Epithelial cell of esophagus (primary cell): ENCODE measurements at places on chromosomes 2 and 18.
A peak's percentile ranks its signal among the peaks of the same experiment; 100 is the strongest.

GRCh38 chr2:46196871-46197462 lies 100.2 kb upstream of the EPAS1 start:
- no peak for DNase-seq

DNA sequence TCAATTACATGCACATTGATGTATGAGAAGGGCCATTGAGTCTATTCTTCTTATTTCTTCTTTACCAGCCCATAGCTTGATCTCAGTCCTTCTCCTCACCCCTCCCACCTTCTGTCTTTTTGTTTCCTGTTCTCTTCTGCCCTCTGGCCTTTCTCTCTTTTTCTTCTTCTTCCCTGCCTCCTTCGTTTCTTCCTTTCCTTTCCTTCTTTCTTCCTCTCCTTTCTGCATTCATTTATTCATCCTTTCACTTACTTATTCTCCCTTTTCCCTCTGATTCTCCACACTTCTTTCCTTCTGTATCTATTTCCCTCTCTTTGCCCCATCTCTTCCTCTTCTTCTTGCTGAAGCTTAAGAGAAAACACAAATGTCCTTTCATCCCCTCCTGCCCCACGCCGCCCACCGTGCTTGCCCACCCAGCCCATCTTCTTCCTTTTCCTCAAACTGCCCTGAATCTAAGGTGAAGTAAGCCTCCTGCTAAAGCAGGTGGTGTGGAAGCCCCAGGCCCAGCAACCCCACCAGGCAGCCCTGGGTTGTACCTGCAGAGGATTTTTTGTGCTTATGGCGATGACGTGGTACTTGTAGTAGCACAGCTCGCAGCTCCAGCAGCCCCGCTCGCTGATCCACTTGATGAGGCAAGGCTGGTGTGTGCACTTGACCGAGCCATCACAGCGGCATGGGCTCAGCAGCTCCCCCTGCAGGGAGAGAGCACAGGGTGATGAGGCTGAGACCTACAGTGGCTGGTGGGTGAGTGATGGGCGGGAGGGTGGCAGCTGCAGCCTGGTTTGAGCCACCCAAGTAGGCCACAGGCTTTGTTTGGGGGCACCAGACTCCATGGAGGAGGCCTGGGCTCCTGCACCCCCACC lies 89.0 kb downstream of the MARCHF4 start:
- DNase-seq, result peak; percentile 16

GRCh38 chr2:20350041-20350712 lies 467 bp downstream of the PUM2 start:
- peak; percentile 39 for DNase-seq

DNA sequence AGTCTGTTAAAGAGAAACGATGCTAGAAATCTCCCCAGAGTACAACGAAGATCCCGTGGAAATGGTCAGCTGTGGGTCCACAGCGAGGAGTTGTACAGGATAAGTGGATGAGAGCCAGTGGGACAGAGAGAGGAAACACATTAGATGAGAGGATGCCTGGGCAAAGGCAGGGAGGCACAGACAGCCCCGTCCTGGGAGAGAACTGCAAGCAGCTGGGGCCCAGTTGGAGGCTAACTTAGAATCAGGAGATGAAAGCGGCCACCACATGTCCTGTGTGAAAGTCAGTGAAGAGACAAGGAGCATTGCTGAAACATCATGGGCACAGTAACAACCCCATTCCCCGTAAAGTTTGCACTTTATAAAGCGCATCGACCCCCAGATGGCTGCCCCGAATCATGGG lies 157.5 kb downstream of the RAPGEF4 start:
- no peak for DNase-seq

GRCh38 chr2:241063587-241063986 lies 38.5 kb downstream of the MTERF4 start:
- no peak for DNase-seq

DNA sequence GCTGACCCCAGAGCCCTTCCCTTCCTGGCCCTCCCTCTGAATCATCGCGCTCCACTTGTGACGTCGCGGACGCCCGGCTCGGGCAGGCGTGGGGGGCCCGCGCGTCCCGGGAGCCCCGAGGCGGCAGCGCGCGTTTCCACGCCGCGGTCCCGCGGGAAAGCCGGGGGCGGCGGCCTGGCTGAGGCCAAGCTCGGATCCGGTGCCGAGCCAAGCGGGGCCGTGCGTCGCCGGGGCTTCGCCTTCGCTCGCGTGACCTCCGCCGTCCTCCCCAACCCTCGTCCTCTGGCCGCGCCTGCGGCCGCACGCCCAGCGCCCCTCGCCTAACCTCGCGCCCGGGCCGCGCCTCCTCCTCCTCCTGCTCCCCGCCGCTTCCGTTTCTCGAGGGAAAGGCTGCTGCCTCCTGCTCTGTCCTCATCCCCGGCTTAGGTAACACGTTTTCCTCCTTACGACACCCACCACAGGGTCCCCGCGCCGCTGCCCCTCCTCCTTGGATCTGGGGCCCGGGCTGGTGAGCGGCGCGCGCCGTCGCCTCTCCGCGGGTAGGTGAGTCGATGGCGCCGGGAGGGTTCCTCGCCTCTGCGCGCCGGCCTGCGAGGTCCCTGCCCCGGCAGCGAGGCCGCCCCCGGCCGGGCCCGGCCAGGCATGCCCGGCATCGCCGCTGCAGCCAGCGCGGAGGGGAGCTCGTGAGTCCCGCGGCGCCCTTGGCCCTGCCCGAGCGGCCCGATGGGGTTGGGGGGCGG lies at the start of gene INPP1:
Gene INPP1, plus strand, starts transcription at position 54 of the 740 bp plus-strand sequence. CDS start 16,514 bp downstream, outside the sequence.
- peak; percentile 52 for DNase-seq

- peak; percentile 56 for DNase-seq
These were observed 31.8 kb downstream of the KLF7 start for GRCh38 chr2:207133820-207134519.

- no peak for DNase-seq
These were observed 567.2 kb downstream of the SATB2 start for GRCh38 chr2:198890490-198890889.

DNA sequence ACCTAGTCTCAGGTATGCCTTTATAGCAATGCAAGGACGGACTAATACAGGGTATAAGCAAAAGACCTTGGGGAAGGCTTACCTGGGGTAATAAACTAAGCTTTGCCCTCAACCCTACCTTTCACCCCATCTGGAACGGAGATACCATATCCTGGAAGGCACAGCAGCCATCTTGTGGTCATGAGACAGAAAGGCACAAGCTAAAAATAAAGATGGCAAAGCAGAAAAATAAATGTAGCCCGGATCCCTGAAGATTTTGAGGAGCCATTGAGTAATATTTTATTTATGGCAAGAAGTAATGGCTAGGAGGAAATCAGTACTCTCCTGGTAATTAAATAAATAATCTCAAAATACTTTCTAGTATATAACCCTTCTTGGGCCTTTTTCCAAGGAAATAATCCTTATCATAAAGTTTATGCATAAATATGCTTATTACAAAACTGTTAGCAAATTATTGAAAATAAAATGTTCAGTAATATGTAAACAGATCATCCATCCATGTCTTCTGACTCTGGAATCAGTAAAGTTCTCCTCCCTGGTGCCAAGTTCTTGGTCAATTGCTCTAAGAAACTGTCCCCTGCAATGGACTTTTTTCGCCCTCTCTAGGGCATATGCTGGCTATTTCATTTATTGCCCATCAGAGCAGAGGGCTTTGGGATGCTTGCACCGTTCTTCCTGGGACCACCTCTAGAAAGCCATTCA lies 198.7 kb downstream of the SPP2 start:
- DNase-seq, result no peak

DNA sequence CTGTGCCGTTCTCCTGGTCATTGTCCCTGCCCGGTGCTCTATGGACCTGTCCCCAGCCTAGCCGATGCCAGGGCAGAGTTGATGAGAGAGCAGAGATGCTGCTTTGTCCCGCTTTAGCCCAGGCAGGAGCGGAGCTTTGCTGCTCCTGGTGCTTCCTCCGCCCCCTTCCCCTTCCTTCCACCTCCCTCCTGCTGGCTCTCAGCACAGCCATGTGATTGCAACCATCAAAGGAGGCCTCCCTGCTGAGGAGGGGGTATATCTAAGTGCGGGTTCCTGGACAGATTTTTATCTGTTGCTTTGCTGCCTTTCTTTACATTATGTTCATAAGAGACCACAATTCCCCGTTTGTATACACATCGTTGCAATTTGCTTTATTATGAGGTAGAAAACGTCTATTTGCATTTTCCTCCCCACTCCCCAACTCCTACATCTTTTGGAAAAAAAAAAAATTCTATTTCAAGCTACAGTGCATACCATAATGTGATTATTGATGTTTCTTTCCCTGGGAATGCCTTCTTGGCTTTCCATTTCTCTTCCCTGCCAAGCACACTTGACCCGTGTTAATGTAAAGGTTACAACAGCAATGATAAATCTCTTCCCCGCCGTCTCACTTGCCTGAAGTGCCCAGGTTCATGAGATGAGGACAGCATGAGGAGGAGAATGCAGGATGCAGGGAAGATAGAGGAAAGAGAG lies 25.4 kb downstream of the ALPK2 start:
- DNase-seq, result no peak

- no peak for DNase-seq
These were observed 692.0 kb upstream of the ID2 start for GRCh38 chr2:7989823-7990222.

DNA sequence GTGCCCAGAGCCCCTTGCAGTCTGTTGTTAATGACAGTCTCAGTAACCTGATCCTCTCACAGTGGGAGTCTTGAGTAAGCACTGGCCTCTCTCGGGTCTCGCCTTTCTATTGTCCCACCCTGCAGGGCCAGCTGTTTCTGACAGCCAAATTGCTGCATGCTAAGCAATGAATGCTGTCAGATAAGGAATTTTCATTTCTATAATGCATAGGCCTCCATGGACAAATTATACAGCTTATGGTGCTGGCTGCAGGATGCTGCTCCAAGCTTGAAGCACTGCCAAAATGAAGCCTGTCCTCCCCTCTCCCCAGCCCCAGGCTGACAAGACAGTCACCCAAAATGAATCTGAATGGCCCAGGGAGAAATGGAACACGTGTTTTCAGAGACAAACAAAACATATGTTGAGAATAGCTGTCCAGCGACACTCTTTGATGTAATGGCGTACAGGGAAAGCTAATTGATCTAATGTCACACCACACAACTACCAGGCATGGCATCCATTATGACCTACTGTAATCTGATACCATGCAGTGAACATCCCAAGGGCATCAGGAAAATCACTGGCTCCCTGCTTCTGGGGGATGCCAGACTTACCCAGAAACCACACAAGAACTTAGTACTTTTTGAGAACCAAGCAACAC lies 36.8 kb downstream of the ACVR1 start:
- peak; percentile 32 for DNase-seq

DNA sequence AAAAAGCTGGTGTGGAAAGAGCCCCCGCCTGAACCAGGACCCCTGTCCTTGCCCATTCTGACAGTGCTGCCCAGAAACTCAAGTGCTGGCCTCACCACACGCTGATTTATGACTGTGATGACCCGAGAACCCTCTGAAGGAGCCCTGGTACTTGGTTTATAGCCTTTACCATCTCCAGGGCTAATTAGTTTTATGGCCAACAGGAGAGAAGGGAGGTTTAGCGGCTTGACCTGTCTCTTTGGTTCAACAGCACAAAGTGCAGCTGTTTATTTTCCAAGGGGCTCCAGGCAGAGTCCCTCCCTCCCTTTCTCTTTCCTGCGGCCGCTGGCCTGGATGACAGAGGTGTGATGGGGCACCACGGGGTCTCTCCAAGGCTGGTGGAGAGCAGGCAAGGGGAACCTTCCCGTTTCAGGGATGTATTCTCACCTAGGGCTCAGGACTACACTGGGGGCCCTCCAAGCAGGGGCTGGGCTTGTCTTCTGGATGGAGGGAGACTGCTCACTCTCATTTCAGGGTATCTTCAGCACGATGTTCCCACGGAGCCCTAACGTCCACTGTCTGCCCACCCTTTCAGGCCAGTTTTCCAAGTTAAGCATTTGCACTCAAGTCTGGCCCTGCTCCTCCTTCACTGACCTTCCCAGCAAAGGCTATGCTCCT lies 174.2 kb upstream of the GLI2 start:
- no peak for DNase-seq

GRCh38 chr18:77071061-77071460 lies 61.5 kb downstream of the MBP start:
- peak; percentile 96 for DNase-seq

- peak; percentile 44 for DNase-seq
These were observed 658.9 kb upstream of the NXPH2 start for GRCh38 chr2:139439100-139439499.

- no peak for DNase-seq
These were observed 30.7 kb upstream of the GPAT2 start for GRCh38 chr2:96065381-96065930.

DNA sequence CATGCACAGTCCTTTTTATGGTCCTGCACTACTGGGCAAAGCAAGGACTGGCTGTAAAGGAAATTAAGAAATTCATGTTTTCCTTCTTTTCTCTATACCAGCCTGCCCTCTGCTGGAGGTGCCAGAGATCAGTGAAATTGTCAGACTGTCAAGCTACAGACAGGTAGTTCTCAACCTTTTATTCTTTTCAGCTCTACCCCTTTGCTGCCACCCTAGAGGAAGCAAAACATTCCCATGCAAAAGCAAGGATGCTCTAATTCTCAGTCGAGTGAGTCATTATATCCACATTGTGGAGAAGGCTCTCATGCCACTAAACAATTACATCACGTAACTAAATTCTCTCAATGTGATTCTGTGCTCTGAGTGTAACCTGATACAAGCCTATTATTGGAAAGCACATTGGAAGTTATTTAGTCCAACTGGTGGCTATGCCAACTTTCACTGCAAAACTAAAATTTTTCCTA lies 25.0 kb upstream of the RAPGEF4 start:
- DNase-seq, result peak; percentile 92

- DNase-seq, result no peak
These were observed 29.3 kb downstream of the UPP2 start for GRCh38 chr2:158130832-158131473.

DNA sequence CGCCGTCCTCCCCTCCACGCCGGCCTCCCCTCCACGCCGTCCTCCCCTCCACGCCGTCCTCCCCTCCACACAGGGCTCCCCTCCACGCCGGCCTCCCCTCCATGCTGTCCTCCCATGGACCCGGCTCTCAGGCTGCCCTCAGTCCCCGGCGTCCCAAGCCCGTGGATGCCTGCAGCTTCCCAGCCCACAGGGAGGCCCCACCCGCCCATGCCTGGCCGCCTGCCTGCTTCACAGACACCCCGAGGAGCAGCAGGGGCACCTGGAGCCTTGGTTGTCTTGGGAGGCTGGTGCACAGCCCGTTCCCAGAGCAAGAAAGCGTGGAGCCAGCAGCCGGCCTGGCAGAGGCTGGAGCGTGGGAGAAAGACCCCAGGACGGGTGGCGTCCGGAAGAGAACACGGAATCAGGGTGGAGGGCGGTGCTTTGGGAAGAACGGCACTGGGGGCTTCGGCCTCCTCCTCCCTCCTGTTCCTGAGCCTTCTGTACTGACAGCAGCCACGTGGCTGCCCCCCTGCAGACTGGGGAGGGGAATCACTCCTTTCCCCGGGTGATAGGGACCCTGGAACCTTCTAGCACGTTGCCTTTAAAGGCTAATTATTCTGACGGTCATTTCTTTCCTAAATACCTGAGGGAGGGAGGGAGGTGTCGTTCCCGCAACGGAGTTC lies 26.2 kb upstream of the KCNG2 start:
- DNase-seq, result no peak

DNA sequence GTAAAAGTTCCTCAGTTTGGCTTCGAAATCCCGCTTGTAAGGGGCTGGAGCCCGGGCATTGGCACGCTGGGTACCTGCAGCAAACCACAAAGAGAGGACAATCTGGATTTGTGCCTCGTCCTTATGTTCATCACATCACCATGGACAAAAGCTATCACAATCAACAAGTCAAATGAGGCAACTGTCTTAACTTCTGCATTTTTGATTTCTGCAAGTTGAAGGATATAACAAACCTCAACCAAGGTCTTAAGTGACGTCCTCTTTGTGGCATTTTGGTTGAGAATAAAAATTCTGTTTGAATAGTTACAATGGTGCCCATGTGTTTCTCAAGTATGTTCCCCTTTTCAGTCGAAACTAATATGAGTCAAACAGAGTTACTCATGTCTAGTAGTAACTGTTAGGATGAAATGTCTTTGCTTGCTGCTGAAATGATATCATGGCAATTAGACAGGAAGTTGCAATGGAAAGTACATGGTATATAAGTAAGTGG lies 70.8 kb upstream of the STK17B start:
- DNase-seq, result peak; percentile 89
